ENCODE measurements at places on chromosomes 5 and 9. TPM values are rescaled to one million over a fixed set of nuclear protein-coding genes. Genes with fewer than 3 reads are reported as not detected.

ADAMTS13 gene
- 2.2 TPM for total RNA-seq

ALG2 gene
- total RNA-seq: 25.0 TPM

RGS3 gene
- 12.8 TPM for total RNA-seq

CTXN3 gene
- total RNA-seq: 1.1 TPM

ACOT12 gene
- 2.8 TPM for total RNA-seq

SLC6A19 gene
- not detected for total RNA-seq

TAF1L gene
- 0.78 TPM for total RNA-seq

C5orf58 gene
- not detected for total RNA-seq

CATSPER3 gene
- total RNA-seq: 1.2 TPM

MYMK gene
- total RNA-seq: not detected

IFNB1 gene
- not detected for total RNA-seq

ITGA2 gene
- 5.5 TPM for total RNA-seq

EFNA5 gene
- 14.5 TPM for total RNA-seq

PCDH12 gene
- 2.8 TPM for total RNA-seq

AK1 gene
- total RNA-seq: 28.4 TPM

FRRS1L gene
- total RNA-seq: 82.2 TPM

WNT8A gene
- total RNA-seq: not detected

CCDC112 gene
- total RNA-seq: 80.5 TPM

Data from occipital lobe (tissue), 3 donors.